Keratinocyte (primary cell): ENCODE measurements at places on chromosomes 6 and 20.

DNA sequence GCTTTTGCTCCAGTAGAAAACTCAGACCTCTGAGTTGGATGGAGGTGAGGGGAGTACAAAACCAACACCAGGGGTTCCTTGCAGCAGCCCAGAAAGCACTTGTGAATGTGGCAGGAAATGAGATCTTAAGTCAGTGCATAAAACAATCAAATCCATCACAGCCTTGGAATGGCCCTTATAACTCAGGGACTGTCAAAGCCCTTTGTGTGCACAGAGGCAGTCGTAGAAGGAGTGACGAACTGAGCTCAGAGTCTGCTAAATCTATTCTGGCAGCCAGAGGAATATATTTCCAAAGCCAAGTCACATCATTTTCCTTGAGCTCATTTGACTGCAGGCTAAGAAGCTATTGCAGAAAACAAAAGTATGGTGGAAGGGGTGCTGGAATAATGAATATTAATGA, 676.6 kb downstream of the DHX35 start:
- no peak for DNase-seq

GRCh38 chr20:51506527-51507215, 35.8 kb downstream of the NFATC2 start:
- DNase-seq = no peak

DNA sequence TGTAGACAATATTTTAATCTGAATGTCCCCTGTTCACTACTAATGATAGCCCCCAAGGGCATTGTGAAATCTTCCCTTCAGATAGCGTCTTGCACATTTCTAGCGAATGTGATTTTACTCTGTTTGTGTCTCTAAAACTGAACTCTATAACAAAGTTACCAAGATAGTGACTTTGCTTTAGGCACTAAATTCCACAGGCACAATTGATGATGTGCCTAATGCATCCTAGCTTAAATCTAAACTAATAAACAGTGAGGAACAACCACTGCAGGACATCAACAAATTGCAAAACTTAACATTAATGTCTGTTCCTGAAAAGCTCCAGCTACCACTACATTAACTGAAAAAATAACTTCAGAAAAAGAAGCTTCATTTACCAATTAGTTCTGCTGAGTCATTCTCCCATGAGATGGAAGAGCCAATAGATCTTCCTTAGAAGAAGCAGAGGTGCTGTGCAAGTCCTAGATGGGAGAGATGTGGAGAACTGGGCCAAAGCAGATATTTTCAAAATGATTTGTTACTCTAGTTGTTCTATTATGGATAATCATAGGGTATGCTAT, 1065.0 kb downstream of the EPHA7 start:
- no peak for DNase-seq

DNA sequence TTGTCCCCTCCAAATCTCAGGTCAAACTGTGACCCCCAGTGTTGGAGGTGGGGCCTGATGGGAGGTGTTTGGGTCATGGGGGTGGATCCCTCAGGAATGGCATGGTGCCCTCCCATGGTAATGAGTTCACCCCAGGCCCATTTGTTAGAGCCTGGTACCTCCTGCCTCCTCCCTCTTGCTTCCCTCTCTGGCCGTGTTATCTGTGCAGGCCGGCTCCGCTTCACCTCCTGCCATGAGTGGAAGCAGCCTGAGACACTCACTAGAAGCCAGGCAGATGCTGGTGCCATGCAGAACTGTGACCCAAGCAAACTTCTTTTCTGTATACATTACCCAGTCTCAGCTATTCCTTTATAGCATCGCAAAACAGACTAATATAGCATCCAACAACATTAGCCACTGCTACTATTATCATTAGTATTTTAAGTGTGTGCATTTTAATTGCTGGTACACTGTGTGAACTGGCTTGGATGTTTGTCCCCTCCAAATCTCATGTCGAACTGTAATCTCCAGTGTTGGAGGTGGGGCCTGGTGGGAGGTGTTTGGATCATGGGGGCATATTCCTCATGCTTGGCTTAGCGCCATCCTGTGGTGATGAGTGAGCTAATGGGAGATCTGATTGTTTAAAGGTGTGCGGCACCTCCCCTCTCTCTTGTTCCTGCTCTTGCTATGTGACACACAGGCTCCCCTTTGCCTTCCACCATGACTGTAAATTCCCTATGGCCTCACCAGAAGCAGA, 12.2 kb upstream of the OSER1 start:
- DNase-seq = no peak
